Effector CD4-positive, alpha-beta T cell (primary cell): ENCODE measurements at places on chromosomes 16 and 17.
A peak's percentile ranks its signal among the peaks of the same experiment; 100 is the strongest.

GRCh38 chr16:74862743-74863244, 88.2 kb upstream of the FA2H start:
- DNase-seq = no peak

GRCh38 chr16:57257455-57258070, 12.5 kb downstream of the ARL2BP start:
- no peak for DNase-seq

GRCh38 chr16:56191156-56191815, at the start of gene GNAO1:
GNAO1 (plus strand) TSS chr16:56191489; CDS start chr16:56192236, 747 bp downstream.
- DNase-seq = peak; percentile 53

- DNase-seq = no peak
Observed at GRCh38 chr16:79740252-79740651, 139.7 kb upstream of the MAF start.

GRCh38 chr17:46212634-46213435, 19.6 kb upstream of the KANSL1 start:
- peak; percentile 60 for DNase-seq

- no peak for DNase-seq
Observed at GRCh38 chr16:85431431-85432124, 181.5 kb upstream of the GSE1 start.

DNA sequence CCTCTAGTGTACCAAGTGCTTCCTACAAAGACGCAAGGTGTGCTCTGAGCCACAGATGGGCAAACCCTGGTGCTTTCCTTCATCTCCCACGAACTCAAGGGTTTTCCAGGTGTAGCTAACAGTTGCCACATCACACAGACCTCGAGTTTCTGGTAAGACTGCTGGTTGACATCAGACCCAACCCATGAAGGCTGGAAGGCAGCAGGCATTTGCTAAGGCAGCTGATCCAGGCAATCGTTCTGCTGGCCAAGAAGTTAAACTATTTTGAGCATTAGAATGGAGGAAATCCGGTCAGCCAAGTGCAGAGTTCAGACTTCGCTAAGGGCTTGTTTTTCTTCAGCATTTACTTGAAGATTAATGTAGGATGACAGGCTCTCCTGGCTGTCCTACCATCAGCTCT, 11.5 kb downstream of the HAS3 start:
- no peak for DNase-seq

GRCh38 chr16:84460406-84461028, 43.9 kb downstream of the MEAK7 start:
- no peak for DNase-seq

DNA sequence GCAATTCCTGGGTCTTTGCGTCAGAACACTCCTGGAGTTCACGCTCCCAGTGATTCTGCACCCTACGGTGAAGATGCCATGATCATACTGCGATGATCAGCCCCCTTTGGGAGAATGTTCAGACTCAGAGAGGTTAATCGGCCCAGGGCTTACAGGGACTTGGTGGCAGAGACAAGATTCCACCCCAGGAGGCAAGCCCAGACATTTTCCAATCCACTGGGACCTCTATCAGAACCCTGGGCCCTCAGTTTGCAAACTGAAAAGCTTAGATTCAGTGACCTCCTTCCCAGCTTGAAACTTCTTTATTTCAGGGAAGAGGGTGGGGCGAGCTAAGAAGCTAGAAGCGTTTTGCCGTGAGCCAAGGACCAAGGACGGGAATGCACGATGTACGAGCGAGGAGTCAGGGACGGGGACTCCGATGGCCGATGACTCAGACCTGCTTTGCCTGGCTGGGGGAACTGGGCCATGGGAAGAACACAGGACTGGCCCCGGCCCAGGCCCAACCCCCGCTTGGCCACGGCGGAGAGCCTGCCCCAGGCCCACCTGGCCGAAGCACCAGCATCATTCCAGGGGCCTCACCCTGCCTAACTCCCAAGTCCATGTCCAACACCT, 34.7 kb downstream of the SOCS3 start:
- DNase-seq = no peak

DNA sequence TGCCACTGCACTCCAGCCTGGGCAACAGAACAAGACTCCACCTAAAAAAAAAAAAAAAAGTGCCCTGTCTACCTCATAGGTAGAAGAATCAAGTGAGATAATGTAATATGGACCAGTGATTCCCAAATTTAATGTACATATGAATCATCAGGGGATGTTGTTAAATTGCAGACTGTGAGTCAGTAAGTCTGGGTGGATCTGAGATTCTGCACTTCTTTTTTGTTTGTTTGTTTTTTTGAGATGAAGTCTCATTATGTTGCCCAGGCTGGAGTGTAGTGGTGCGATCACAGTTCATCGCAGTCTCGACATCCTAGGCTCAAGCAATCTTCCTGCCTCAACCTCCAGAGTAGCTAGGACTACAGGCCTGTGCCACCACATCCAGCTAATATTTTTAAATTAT, 31.6 kb downstream of the HOXB1 start:
- no peak for DNase-seq

GRCh38 chr17:48231995-48232959, 124.7 kb downstream of the SNX11 start:
- no peak for DNase-seq

DNA sequence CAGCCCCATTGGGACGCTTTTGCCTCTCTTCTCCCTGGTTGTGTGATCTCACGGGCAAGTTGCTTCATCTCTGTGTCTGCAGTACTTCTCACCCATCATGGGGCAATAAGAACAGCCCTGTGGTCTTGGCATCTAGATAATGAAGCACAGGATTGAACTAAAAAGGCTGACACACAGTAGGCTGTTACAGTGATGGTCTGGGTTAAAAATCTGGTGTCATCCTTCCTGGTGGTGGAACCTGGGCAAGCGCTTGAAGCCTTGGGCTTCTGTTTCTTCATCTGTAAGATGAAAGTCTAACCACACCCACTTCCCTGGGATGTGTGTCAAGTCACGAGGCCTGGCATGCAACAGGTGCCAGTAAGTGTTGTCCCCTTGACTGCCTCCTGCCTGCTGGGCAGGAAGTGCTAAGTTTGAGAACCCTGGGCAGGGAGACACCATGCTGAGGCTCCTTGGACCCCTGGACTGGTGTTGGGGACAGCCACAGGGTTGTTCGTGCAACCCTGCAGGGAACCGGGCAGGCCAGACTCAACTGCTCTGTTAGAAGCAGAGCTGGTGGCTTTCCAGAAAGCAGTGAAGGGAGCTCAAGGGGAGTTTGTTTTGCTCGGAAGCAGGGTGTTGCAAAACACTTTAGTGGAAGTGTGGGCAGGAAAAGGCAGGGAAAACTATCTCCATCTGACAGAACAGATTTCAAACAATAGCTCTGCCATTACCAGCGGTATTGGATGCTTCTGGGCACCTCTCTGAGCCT, 5.9 kb upstream of the MAP2K3 start:
- DNase-seq = peak; percentile 33

GRCh38 chr17:60817192-60817591, 139.5 kb downstream of the BCAS3 start:
- no peak for DNase-seq

GRCh38 chr16:51035711-51036110, 115.4 kb downstream of the SALL1 start:
- no peak for DNase-seq

GRCh38 chr17:77322514-77323412, 182.0 kb downstream of the SEC14L1 start:
- DNase-seq = no peak

DNA sequence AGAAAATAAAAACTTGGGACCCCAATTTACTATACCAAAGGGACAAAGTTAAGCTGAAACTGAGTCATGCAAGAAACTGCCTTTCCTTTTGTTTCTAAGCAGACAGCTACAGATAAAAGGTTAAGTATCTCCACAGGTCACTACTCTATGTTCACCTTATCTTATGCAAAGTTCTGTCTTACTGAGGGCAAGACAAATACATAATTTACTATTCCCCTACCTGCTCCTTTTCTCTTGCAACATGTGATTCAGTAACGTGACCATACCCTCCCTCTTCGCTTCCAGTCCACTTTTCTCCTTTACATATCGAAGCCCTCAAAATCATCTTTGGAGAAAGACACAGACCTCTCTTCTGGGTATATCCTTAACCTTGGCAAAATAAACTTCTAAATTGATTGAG, 42.3 kb downstream of the SCPEP1 start:
- no peak for DNase-seq

- no peak for DNase-seq
Observed at GRCh38 chr17:42273474-42274252, 2.5 kb downstream of the STAT5B start.

DNA sequence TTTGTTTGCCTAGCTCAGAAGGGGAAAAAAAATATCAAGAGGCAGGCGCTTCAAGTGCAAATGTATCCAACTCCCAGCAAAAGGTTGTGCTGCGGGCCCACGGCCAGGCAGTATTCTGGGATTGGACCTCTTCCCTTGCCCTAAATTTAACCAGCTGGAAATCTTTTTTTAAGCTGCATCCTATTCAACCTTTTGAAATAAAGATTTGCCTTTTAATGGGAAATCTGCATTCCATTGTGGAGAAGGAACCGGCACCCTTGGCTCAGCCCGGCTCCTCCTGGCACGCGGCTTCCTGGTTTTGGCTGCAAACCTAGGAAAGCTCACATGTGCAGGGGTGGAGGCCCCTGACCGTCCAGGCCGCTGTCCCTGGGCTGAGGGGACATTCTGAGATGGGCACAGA, 38.8 kb upstream of the ENPP7 start:
- DNase-seq = no peak

- no peak for DNase-seq
Observed at GRCh38 chr17:34997355-34997862, 17.1 kb downstream of the LIG3 start.
